ENCODE measurements at places on chromosomes 6 and 20. TPM values are rescaled to one million over a fixed set of nuclear protein-coding genes. Genes with fewer than 3 reads are reported as not detected.

The RCAN2 gene
- 3.7 TPM for total RNA-seq

The GJA10 gene
- not detected for total RNA-seq

The NOL4L gene
- total RNA-seq: 3.7 TPM

The MYCT1 gene
- under 0.01 TPM for total RNA-seq

The OPN5 gene
- not detected for total RNA-seq

The DOP1A gene
- total RNA-seq: 26.5 TPM

The BNIP5 gene
- total RNA-seq: not detected

The TMEM244 gene
- total RNA-seq: not detected

The OR2B6 gene
- not detected for total RNA-seq

Measured in smooth muscle cell of bladder (primary cell).